ENCODE measurements at places on chromosomes 11 and 22.

- DNase-seq: no peak
Observed at GRCh38 chr11:66268952-66269905, 790 bp downstream of the RAB1B start.

GRCh38 chr22:48695251-48695650, 1132.4 kb downstream of the BRD1 start:
- no peak for DNase-seq

GRCh38 chr11:107467696-107468095, 10.1 kb upstream of the CWF19L2 start:
- DNase-seq: no peak

GRCh38 chr11:130188585-130189347, 29.2 kb downstream of the ST14 start:
- DNase-seq: no peak

DNA sequence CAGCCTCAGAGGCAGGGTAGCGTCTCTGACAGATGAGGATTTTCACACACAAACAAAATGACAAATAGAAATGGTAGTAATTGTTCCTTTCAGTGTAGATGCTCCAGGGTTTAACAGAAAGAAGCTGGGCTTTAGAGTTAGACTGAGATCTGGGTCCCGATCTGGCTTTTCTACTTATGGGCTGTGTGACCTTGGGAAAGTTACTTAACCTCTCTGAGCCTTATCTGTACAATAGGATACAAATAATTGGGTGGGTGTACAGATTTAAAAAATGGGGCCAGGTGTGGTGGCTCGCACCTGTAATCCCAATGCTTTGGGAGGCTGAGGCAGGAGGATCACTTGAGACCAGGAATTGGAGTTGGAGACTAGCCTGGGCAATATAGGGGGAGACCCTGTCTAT, 204.9 kb downstream of the CEP164 start:
- DNase-seq: no peak

GRCh38 chr11:7901319-7901854, 29.7 kb downstream of the OR10A6 start:
- DNase-seq: no peak

DNA sequence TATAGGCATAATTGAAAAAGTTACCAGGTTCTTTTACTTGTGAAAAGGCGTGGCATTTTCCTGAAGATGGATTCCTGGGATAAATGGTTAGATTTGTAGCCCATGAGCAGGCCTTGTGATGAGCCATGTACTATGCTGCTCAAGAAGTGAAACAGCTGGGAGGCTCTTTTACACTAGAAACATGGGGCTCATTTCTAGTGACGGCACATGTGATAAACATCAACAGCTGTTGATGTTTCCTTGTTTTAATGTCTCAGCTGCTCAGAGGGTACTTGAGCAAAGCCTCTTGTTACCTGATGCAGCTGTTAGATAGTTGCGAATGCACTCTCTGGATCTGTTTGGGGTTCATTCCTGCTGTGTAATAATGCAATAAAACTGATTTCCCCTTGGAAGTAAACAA, 396.8 kb downstream of the GUCY1A2 start:
- DNase-seq: no peak

- DNase-seq: no peak
Observed at GRCh38 chr22:25475257-25476022, 89.0 kb upstream of the GRK3 start.

DNA sequence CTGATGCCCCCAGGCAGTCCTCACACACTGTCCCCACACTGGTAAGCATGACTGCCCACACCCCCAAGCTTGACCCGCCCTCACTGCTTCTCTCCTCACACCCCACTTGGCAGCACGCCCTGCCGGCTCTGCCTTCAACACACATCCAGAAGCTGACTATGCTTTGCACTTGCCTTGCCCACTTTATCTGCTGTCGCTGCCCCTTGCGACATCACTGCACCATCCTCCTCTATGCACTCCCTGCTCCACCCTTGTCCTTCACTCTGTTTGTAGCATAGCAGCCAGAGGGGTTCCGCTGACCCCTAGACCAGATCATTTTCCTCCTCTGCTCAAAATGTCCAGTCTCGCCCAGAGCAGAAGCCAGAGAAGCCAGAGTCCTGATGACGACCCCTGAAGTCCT, 25.3 kb upstream of the SLC25A1 start:
- no peak for DNase-seq

DNA sequence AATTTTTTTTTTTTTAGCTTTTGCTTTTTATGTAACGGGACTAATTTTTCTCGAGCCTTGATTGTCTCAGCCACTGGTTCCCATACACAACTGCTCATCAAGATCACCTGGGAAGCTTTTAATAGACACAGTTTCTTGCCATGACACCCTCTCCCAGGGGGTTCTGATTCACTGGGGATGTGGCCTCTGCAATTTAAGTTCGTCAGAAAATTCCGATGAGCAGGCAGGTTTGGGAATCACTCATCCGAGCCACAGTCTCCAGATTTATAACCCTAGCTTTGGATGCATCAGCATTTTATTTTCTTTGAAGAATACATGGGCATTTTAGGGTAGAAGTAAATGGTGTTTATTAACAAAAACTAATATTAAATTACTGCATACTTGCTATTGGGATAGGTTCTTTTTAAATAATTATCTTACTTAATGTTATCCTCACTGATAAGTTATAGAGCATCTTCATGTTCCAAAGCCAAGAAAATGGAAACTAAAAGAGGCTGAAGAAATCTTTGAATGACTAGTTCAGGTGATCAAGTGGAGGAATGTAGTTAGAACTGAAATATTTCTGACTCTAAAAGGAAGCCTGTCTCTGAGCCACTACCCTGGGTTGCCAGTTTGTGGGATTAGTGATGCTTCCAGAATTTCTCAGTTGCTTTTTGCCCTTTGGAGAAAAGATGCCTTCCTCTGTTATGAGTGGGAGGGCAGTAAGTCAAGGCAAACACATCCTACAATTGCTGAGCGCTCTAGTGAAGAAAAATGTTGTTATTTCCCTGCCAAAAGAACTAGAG, 319.0 kb downstream of the DDX10 start:
- no peak for DNase-seq

All from CD4-positive, alpha-beta T cell treated with Interferon gamma for 1 hour (primary cell).